Endothelial cell of umbilical vein (primary cell): ENCODE measurements at places on chromosomes 16 and 17. TPM values are rescaled to one million over a fixed set of nuclear protein-coding genes. Genes with fewer than 3 reads are reported as not detected.

DNA sequence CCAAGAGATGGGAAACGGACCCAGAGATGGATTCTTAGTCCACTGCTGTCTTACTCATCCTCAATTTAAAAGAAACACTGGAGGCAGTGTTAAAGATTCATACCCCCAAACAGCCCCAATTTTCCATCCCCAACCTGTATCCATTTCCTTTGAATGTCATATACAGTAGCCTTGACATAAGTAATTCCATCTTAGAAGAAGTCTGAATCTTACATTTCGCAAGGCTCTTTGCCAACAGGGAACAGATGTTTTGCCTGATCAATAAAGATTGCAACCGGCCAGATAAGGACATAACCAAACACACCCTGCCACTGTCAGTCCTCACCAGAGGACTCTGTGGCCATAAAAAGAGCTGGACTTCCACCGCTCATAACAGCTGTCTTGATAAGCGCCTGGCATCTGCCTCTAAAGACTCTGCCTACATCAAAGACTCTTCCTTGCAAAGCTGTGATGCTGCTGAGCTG is 59.0 kb upstream of the MED9 start:
- no peak for DNase-seq

DNA sequence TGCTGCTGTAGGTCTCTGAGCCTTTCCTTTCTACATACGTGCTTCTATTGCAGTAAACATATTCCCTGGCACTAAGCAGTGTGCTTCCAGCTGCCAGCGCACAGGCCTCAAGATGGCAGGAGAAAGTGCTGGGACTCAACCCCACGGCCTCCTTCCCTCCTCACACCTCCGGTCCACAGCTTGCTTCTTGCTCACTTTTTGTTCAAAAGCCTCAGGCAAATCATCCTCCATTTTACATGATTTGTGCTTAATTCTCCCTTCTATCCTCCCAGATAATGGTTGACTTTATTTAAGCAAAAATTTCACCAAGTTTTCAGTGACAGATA is 5.4 kb downstream of the CDK5R1 start:
- no peak for DNase-seq

DNA sequence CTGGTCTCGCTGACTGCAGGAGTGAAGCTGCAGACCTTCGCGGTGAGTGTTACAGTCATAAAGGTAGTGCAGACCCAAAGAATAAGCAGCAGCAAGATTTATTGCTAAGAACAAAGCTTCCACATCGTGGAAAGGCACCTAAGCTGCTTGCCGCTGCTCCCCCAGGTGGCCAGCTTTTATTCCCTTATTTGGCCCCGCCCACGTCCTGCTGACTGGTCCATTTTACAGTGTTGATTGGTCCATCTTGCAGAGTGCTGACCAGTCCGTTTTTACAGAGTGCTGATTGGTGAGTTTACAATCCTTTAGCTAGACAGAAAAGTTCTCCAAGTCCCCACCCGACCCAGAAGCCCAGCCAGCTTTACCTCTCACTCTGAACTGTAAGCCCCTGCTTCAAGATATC is 227.8 kb downstream of the ABCC12 start:
- no peak for DNase-seq

CLEC18C gene
- total RNA-seq, result 0.42 TPM in 1 of 2 replicates, not detected in the other

GRCh38 chr16:57127037-57127763 is 34.8 kb downstream of the CPNE2 start:
- DNase-seq, result no peak

DNA sequence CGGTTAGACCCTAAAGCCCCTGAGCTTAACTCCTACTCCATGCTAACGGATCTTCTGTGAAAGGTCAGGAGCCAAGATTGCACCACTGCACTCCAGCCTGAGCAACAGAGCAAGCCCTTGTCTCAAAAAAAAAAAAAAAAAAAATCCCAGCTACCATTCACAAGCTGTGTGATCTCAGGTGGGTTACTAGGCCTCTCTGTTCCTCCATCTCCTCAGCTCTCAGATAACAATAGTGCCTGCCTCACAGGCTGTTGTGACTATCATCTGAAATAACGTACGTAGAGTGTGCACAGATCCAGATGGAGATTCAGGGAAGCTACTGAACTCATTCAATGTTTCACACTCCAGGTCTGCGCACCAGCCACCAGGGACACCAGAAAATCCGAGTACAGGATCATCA is 57.8 kb downstream of the C16orf95 start:
- no peak for DNase-seq

CCL5 gene
- total RNA-seq, result not detected in 2 replicates

- no peak for DNase-seq
Measured at GRCh38 chr16:24027466-24027865, 191.7 kb downstream of the PRKCB start.

- DNase-seq, result no peak
Measured at GRCh38 chr17:58082341-58082869, 814 bp upstream of the DYNLL2 start.

NTN3 gene
- total RNA-seq, result 0.15 TPM in 1 of 2 replicates, not detected in the other

- peak; percentile 98 for DNase-seq
Measured at GRCh38 chr17:57875290-57876022, 25.6 kb upstream of the MRPS23 start.

- no peak for DNase-seq
Measured at GRCh38 chr17:79324194-79324593, 249.6 kb downstream of the ENGASE start.

DNA sequence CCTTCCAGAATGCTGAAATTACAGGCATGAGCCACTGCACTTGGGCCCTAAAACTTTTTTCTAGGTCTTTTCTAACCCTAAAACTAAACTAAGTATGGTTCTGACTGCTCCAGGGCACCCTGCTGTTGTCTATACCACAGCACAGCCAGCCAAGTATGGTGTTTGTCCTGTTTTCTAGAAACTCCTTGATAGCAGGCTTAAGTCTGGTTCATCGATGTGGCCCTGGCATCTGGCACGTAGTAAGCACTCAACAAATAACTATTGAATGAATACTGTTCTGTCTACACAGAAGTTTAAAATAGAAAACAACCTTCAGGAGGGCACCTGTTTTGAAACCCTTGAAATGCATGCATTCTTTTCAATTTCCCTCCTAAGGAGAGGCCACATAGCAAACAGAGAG is 44.5 kb upstream of the AKAP1 start:
- DNase-seq, result no peak

GRCh38 chr17:73301369-73301768 is 10.4 kb downstream of the CDC42EP4 start:
- DNase-seq, result no peak

GRCh38 chr16:51951668-51952298 is 595.2 kb downstream of the TOX3 start:
- no peak for DNase-seq

ASIC2 gene
- total RNA-seq, result not detected in 2 replicates

GUCY2D gene
- not detected in 2 replicates for total RNA-seq

EZH1 gene
- total RNA-seq, result 29.8 and 31.4 TPM in 2 replicates

- DNase-seq, result no peak
Measured at GRCh38 chr17:28737770-28738679, 5.8 kb upstream of the TRAF4 start.

- no peak for DNase-seq
Measured at GRCh38 chr17:83078378-83079351, 744 bp upstream of the METRNL start.

DNA sequence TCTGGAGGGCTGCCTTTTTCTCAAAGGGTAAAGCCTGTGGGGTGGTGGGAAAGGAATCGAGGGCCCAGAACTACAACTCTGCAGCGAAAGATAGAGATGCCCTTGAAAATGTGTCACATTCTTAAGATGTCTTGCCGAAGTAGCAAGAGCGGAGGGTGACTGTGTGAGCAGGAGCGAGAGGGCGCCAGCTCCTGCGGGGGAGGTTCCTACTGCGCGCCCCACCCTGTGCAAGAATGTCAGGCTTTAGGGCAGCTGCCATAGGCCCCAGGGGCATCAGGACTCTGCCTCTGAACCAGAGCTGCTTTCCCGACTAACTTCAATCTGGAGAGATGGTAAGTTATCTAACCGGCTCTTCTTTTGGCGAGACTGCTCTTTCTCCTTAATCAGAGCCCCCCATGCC is 11.8 kb upstream of the ITGAE start:
- DNase-seq, result no peak

MYADML2 gene
- total RNA-seq, result not detected in 2 replicates

GRCh38 chr17:40909351-40909750 is 24.3 kb upstream of the KRT20 start:
- DNase-seq, result peak; percentile 90

DNA sequence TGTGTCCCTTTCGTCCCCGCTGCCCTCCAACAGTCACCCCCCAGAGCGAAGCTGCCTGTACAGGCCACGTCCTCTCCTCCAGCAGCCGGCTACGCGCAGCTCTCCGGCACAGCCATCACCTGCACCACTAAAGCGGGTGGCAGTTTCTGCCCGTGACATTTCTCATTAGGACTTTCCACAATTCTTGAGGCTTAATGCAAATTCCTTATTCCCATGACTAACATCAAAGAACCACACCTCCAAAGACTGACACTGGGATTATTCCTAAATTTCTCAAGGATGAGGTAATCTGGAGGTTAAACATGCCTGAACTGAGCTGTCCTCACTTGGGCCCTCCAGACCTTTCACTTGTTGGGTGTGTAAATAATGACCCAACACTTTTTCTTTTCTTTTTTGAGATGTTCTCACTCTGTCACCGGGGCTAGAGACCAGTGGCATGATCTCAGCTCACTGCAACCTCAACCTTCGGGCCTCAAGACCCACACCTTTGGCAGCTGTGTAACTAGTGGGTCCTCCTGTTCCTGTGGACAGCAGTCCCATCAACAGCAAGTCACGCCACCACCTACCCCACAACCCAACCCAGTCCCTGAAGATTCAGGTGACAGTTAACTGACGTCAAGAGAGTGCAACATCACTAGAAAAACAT is 11.7 kb downstream of the ANKRD11 start:
- no peak for DNase-seq

DNA sequence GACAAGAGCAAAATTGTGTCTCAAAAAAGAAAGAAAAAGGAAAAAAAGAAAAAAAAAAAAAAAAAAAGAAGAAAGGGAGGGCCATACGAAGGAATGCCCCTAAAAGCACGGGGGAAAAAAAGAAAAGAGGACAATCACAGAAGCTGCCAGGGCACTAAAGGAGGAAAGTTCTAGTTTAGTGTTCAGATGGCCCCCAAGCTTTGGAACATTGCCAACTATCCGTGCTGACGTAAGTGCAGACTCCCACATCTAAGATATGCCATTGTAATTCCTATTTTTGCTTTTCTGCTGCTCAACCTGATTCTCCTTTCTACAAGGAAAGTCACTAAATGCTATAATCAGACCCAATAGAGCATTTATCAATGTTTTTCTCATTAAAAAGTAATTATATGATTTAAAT is 842.1 kb downstream of the KCNJ2 start:
- no peak for DNase-seq

SLC12A3 gene
- total RNA-seq, result not detected in 2 replicates

MYO1D gene
- total RNA-seq, result 85.5 and 101 TPM in 2 replicates

- no peak for DNase-seq
Measured at GRCh38 chr17:49890077-49890821, 42.4 kb upstream of the TAC4 start.

GRCh38 chr16:50853329-50853728 is 111.4 kb downstream of the CYLD start:
- no peak for DNase-seq

DNA sequence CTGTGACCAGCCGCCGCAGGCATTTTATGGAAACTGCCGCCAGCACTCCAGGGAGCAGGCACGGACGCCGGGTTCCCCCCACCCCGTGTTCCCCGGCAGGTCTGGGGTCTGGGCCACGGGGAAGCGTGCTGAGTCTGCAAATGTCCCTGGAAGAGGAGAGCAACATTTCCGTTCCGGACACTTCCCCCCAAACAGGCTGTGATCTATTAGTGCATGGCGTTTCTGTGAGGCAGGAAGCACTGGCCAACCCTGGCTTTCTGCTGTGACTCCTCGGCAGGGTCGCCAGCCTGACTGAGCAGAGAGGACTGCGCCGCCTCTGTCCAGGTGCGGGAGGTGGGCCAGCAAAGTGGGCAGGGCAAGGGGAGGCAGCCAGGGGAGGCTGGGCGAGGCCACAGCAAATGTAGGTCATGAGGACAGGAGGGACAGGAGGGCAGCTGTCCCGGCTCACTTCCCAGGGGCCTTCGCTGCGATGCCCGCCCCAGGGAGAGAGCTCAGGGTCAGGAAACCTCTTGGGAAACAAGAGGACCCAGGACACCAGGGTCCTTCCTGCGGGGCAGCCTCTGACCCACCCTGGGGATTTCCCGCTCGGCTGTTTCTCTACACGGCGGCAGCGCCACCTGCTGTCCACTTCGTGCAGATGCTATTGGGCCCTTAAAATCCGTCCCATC is 9.5 kb downstream of the FOXF1 start:
- DNase-seq, result peak; percentile 65

MILR1 gene
- 1.2 and 1.6 TPM in 2 replicates for total RNA-seq

- DNase-seq, result no peak
Measured at GRCh38 chr16:31148281-31148728, 1.6 kb downstream of the PRSS36 start.

MYO15B gene
- 27.2 and 87.8 TPM in 2 replicates for total RNA-seq

CDH15 gene
- not detected in 2 replicates for total RNA-seq

RASD1 gene
- total RNA-seq, result 15.7 and 21.3 TPM in 2 replicates

ZFPM1 gene
- 7.5 and 8.2 TPM in 2 replicates for total RNA-seq

DNA sequence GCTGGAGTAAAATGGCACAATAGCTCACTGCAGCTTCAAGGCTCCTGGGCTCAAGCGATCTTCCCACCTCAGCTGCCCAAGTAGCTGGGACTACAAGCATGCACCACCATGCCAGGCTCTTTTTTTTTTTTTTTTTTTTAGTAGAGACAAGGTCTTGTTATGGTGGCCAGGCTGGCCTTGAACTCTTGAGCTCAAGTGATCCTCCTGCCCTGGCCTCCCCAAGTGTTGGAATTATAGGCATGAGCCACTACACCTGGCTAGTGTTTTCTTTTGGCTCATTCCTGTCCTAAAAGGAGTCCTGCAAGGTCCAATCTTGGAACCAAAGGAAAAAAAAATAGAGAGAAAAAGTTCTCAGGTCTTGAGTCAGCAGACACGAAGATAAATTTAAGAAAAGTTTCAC is 30.8 kb downstream of the PKD1L3 start:
- no peak for DNase-seq

GRCh38 chr16:76656994-76657393 is 379.8 kb downstream of the CNTNAP4 start:
- DNase-seq, result no peak

DNA sequence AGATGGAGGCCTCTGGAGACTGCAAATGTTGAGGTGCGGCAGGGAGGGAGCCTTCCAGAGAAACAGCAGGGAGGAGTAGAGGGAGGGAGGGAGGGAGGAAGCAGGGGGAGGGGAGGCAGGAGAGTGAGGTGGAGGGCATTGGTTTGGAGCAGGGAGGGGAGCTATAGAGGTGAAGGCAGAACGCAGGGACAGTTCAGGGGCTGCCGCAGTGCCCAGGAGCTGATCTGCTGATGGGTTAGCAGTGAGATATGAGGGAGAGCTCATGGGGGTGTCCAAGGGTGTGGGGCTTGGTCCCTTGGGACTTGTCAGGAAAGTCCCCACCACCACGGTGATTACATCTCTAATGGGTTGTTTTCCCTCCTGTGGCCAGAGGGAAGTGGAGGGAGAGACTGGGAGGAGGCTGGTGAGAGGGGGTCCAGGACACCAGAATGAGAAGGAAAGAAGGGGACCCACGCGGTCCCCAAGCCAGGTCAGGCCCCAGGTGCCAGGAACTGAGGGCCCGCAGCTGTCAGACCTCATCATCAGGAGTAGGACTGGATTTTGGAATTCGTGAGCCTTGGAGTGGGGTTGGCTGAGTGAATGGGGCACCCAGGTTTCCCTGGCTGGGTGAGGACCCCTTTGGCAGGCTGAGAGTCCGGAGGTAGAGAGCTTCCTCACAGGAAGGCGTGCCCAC is 11.2 kb downstream of the CA4 start:
- no peak for DNase-seq
